ENCODE measurements at places on chromosomes 3 and 15. TPM values are rescaled to one million over a fixed set of nuclear protein-coding genes. Genes with fewer than 3 reads are reported as not detected.
A peak's percentile ranks its signal among the peaks of the same experiment; 100 is the strongest.

Gene PPCDC
- total RNA-seq = 36.7 TPM

Gene BCHE
- not detected for total RNA-seq

Gene LEKR1
- total RNA-seq = 1.1 TPM

Gene A4GNT
- not detected for total RNA-seq

DNA sequence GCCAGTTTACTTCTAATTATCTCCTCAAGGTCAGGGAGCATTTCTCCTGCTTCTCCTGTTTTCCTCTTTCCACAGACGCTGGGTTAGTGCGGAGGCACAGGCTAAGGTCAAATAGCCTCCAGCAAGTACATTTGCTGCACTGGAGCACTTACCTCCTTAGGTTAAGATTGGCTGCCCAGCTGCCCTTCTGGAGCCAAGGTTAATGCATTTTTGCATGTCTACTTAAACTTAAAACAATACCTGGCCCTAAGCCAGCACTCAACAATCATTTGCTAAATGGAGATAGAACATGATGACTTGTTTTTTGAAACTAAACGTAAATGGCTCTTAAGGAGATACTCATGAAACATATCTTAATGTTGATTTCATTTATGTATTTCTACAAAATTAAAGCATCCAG is 83.5 kb downstream of the SSR3 start:
- peaks cover 33% of the 10 kb centered on the region for H3K27me3 ChIP-seq
- no peak overlapping the region for H3K4me3 ChIP-seq
- no peak overlapping the region for H3K27ac ChIP-seq
- H3K36me3 ChIP-seq = no peaks in the 10 kb centered on the region

DNA sequence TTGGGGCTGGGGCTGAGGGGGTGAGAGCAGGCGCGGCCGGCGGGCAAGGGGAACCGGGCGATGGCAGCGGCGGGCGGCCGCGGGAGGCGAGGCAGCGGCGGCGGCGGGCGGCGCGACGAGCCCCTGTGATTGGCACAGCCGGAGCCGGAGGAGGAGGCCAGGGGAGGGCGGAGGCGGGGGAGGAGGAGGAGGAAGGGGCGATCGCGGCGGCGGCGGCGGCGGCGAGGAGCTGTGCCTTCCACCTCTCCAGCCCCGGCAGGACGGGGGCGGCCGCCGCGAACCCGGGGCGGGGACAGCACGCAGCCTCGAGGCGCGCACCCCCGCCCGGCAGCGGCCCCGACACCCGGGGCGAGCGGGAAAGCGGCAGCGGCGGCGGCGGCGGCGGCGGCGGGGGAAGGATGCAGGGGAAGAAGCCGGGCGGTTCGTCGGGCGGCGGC is at the start of gene SLCO3A1:
Gene SLCO3A1 (plus strand): TSS at position 198 of the 437 bp plus-strand sequence.
- DNase-seq = peak; percentile 79
- peaks cover 64% of the 10 kb centered on the region for H3K4me1 ChIP-seq
- H3K36me3 ChIP-seq = peaks cover under 1% of the 10 kb centered on the region

- peak overlapping the region; percentile 4 for H3K4me3 ChIP-seq
- peaks cover 20% of the 10 kb centered on the region for H3K36me3 ChIP-seq
- H3K27me3 ChIP-seq = no peaks in the 10 kb centered on the region
- H3K4me1 ChIP-seq = peaks cover 67% of the 10 kb centered on the region
- H3K27ac ChIP-seq = peak overlapping the region; percentile 48
Observed at GRCh38 chr3:196280689-196281440, 6.7 kb downstream of the PCYT1A start.

- H3K4me3 ChIP-seq = no peak overlapping the region
- H3K36me3 ChIP-seq = peaks cover 1% of the 10 kb centered on the region
- no peaks in the 10 kb centered on the region for H3K27me3 ChIP-seq
- peaks cover 8% of the 10 kb centered on the region for H3K4me1 ChIP-seq
- no peak for DNase-seq
Observed at GRCh38 chr3:197189623-197190022, 108.8 kb downstream of the DLG1 start.

DNA sequence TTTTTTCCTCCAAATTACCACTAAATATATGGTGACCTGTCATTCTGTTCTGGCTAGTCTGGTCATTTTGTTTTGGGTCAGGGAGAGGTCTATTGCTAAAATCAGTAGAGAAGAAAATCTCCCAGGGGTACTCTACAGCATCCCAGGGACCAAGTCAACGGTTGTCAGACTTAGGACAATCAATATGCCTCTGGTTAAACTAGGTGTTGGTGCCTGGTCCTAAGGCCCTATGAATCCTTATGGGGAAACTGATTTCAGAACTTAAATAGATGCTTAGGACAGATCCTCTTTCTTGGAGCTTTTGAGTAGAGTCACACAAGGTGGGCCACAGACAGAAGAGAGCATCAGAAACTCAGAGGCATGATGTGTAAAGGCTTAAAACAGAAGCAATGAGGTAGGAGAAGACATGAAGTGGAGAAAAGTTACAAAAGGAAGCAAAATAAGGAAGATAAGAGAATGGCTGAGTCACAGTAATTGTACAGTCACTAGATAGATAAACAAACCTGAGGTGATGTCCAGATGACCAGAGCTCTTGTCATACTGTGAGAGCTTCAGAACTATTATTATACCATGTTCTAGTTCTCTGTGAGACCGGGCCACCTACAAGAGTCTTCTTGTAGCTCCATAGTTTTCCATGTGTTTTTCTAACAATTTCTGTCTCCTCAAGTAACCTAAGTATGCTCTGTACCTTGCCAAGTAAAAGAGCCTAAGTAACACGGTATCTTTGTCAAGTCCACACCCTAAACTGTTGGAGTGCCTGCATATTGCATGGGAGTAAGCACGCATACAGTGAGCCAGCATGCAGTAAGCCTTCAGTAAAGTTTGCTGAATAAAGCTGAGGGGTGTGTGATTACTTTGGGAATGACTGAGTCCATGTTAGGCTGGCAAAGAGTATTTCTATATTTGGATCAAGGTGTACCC is 44.6 kb upstream of the LEKR1 start:
- no peak for DNase-seq
- no peak overlapping the region for H3K4me3 ChIP-seq
- H3K4me1 ChIP-seq = peaks cover 9% of the 10 kb centered on the region
- no peaks in the 10 kb centered on the region for H3K27me3 ChIP-seq
- H3K27ac ChIP-seq = no peak overlapping the region
- peaks cover 9% of the 10 kb centered on the region for H3K36me3 ChIP-seq

DNA sequence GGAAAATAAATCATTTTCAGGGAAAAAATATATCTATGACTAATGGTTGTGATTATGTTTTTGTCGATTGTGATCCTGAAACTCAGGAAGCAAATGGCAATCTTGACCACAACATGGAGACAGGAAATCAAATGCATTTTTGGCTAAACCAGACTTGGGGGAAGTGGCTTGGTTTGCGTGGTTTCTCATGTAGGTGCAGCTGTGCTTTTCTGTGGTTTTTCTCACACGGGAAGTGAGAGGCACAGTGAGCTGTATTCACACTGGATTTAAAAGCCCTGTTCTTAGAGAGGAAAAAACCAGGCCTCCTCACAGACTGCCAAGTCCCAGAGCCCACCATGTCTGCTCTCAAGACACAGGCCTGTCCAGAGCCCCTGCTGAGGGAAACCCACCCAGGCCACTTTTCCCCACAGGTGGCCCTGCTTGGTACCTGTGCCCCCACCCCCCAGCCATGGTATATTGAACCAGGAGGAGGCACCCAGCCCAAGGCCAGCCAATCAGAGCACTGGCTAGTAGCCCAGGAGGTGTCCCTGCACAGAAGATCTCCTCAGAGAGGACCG is 46.1 kb downstream of the BTD start:
- H3K27me3 ChIP-seq = peaks cover 19% of the 10 kb centered on the region
- H3K4me3 ChIP-seq = peak overlapping the region; percentile 35
- peaks cover 42% of the 10 kb centered on the region for H3K4me1 ChIP-seq
- DNase-seq = peak; percentile 90
- H3K36me3 ChIP-seq = peaks cover 20% of the 10 kb centered on the region

- no peaks in the 10 kb centered on the region for H3K36me3 ChIP-seq
- H3K27me3 ChIP-seq = no peaks in the 10 kb centered on the region
- H3K27ac ChIP-seq = no peak overlapping the region
- DNase-seq = no peak
- peaks cover 10% of the 10 kb centered on the region for H3K4me1 ChIP-seq
Observed at GRCh38 chr15:77507911-77508310, 87.2 kb downstream of the HMG20A start.

DNA sequence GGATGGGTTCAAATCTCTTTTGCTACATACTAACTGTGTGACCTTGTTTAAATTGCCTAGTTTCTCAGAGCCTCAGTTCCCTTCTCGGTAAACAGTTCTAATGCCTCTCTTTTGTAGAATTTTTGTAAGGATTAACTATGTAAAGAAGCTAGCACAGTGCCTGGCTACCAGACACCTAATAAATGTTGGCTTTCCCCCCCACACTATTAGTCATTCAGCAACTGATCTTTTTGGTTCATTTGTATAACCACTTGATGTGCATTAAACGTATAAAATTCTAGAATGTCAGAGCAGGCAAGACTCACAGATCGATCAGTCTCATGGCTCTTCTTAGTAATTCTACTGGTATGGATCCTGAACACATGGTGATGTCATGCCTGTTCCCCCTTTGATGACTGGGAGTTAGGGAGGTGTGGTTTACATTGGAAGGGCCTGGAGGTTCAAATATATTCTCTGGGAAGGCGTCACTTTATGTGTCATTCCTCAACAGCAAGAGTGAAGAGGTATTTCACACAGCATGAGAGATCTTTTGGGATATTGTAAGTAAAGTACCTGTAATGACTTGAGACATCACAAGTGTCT is 6.5 kb downstream of the TAGLN3 start:
- no peak for DNase-seq
- no peak overlapping the region for H3K4me3 ChIP-seq
- peaks cover 28% of the 10 kb centered on the region for H3K4me1 ChIP-seq
- no peak overlapping the region for H3K27ac ChIP-seq
- no peaks in the 10 kb centered on the region for H3K36me3 ChIP-seq

GRCh38 chr15:81337241-81337640 is 13.3 kb upstream of the STARD5 start:
- no peaks in the 10 kb centered on the region for H3K27me3 ChIP-seq
- H3K36me3 ChIP-seq = no peaks in the 10 kb centered on the region
- H3K4me3 ChIP-seq = no peak overlapping the region
- no peak overlapping the region for H3K27ac ChIP-seq
- DNase-seq = no peak
- H3K4me1 ChIP-seq = peaks cover 17% of the 10 kb centered on the region

DNA sequence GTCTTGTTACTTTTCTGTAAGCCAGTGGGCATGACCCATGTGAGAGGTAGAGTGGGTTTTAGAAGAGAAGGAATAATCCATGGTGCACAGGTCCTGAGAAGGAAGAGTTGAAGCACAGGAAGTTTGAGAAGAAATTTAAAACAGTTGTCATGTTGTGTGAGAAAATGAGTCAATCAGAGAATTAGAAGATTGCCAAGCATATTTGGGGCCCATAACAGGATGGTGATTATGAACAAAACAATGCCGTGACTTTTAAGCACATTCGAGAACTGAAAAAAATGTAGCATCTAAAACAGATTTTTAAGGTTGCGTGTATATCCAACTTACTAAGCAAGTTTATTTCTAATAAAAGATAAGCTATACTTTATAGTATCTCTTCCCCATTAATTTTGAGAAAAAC is 198.7 kb downstream of the RORA start:
- DNase-seq = no peak
- no peaks in the 10 kb centered on the region for H3K36me3 ChIP-seq
- H3K27ac ChIP-seq = no peak overlapping the region
- H3K4me1 ChIP-seq = no peaks in the 10 kb centered on the region
- no peak overlapping the region for H3K4me3 ChIP-seq

DNA sequence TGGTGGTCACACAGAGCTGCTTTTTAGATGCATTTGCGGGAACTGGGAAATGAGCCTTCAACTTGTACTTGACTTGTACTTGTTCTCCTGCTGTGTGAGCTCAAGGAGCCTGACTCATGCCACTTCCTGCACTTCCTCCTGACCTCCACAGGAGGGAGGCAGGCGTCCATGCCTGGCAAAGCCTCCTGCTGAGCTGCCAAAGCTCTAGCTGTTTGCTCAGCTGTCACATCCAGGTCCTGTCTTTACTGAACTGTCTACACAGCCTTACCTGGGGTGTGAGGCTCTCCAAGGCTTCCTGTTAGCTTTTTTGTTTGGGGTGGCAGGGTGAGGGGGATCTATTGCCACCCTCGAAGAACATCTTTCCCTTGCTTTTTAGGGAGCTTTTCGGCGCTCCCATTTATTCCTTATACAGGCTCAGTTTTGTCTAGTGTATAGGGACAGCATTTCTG is 6.4 kb downstream of the THPO start:
- H3K36me3 ChIP-seq = peaks cover 23% of the 10 kb centered on the region
- peaks cover 9% of the 10 kb centered on the region for H3K4me1 ChIP-seq
- H3K27me3 ChIP-seq = peaks cover 24% of the 10 kb centered on the region
- no peak overlapping the region for H3K27ac ChIP-seq
- H3K4me3 ChIP-seq = no peak overlapping the region
- peak; percentile 78 for DNase-seq

DNA sequence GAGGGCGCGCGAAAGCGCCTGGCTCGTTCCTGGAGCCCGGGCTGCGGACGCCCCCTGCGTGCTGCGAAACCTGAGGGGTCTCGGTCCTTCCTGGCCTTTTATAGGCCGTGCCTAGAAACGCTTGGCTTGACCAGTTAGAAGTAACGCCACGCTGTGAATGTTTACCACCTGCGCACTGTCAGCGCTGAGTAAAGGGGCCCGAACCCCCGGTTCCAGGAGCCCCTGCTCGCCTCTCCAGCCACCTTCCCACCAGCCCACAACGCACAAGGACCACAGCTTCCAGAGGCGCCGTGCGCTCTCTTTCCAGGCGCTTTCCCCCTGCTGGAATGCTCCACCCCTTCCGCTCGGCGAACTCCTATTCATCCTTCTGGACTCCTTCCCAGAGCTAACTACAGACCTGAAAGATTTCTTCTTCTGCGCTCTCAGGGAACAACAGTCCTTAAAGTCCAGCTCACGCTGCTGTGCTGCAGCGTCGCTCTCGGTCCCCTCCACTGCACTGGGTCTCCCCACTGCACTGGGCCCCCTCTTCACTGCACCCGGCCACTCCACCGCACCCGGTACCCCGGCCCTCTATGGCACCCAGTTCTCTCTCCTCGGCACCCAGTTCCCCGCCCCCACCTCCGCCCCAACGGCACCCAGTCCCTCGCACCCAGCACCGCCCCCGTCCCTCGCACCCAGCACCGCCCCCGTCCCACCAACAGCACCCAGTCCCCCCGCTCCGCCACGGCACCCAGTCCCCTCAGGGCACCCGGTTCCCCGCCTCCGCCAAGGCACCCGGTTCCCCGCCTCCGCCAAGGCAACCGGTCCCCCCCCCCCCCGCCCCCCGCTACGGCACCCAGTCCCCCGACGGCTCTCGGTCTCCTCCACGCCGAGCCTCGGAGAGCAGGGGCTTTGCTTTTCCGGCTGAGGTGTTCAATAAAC is 69.8 kb downstream of the SQOR start:
- DNase-seq = no peak
- peaks cover 13% of the 10 kb centered on the region for H3K4me1 ChIP-seq
- peaks cover 13% of the 10 kb centered on the region for H3K27me3 ChIP-seq
- H3K4me3 ChIP-seq = peak overlapping the region; percentile 79

GRCh38 chr15:66558271-66558670 is 7.5 kb downstream of the LCTL start:
- no peak for DNase-seq
- H3K27ac ChIP-seq = no peak overlapping the region
- H3K4me3 ChIP-seq = no peak overlapping the region
- H3K36me3 ChIP-seq = peaks cover 10% of the 10 kb centered on the region

- no peaks in the 10 kb centered on the region for H3K27me3 ChIP-seq
- DNase-seq = no peak
- no peak overlapping the region for H3K27ac ChIP-seq
Observed at GRCh38 chr3:35594739-35595138, 44.6 kb upstream of the ARPP21 start.

GRCh38 chr3:158333736-158334135 is 223.8 kb downstream of the RSRC1 start:
- no peak overlapping the region for H3K27ac ChIP-seq
- peaks cover 10% of the 10 kb centered on the region for H3K36me3 ChIP-seq
- no peak overlapping the region for H3K4me3 ChIP-seq
- H3K27me3 ChIP-seq = no peaks in the 10 kb centered on the region
- no peaks in the 10 kb centered on the region for H3K4me1 ChIP-seq
- no peak for DNase-seq

Measured in activated CD8-positive, alpha-beta memory T cell treated with anti-CD3 and anti-CD28 coated beads, Interleukin-2, amount 10 ng/mL, durations not matched to agents 7 days and 5 days (primary cell).